ENCODE measurements at places on chromosomes 1 and 21.

- no peak for DNase-seq
Measured at GRCh38 chr1:9873385-9873784, 36.7 kb downstream of the CTNNBIP1 start.

DNA sequence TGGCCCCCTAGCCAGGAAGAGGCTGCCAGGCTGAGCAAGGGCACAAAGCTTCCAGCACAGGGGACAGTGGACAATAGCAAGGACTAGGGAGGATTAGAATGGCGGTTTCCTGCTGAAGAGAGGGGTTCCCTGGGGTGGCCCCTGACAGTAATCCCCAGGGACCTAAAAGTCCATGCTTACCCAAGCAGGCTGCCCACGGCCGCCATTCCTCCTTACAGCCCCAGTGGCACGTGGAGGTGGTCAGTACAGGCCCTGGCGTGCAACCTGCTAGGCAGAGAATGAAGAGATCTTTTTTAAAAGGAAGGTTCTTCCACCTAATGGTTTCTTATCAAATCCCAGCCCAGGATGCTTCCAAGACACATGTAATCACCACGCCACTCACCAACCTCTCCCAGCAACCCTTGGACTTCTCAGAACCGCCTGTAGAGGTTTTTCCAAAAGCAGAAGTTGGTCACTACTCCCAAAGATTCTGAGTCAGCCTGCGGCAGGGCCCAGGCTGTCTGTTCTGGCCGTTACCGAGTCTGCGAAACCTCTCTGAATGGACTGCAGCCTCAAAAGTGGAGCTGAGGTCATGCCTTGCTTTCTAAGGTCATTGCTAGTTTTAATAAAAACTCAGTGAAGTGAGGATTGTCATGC lies 926 bp downstream of the MRPL55 start:
- DNase-seq, result no peak

- no peak for DNase-seq
Measured at GRCh38 chr1:8247811-8248436, 70.0 kb upstream of the SLC45A1 start.

DNA sequence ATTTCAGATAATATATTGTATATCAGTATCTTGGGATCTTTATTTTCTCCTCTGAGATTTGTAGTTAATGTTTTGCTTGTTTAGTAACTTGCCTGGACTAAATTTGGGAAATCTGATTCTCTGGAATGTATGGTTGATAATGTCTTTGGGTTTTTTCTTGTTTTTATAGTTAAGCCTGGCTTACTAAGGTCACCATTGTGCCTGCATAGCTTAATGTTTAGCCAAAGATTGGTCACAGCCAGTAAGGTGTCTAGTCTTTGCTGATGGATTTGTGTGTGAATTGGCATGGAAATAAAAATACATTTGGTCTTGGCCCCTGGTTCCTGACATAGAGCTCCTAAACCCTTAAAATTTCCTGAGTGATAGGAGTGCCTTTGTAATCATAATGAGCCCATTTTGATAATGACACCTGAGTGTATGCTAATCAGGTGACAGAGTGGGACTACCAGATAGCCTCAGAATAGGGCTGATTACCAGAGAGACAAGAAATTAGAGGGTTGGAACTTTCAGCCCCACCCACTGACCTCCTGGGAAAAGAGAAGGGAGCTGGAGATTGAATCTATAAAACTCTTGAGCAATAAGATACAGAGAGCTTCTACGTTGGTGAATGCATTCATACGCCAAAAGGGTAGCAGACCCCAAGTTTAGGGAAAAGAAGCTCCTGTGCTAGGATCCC lies 47.9 kb upstream of the NUF2 start:
- DNase-seq, result no peak

- DNase-seq, result no peak
Measured at GRCh38 chr1:237911911-237912310, 21.2 kb upstream of the ZP4 start.

GRCh38 chr1:183840140-183840539 lies 35.2 kb downstream of the RGL1 start:
- no peak for DNase-seq

GRCh38 chr21:37374027-37374426 lies 7.5 kb downstream of the DYRK1A start:
- no peak for DNase-seq

DNA sequence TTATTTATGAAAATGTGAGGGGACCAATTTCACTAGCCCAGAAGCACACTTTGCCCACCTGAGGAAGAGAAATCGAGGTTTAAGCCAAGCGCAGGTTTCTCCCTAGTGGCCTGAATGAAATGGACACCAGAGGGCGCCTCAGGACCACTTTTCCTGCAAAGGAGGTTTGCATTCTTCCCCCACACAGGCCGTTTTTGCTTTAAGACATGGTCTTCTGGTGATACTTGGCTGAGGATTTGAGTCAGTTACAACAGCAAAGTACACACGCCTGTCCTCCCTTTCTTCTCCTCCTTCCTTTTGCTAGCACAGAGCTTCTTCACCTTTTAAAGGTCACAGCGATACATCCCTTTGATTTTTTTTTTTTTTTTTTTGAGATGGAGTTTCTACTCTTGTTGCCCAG lies 5.4 kb downstream of the PLA2G2E start:
- peak; percentile 47 for DNase-seq

DNA sequence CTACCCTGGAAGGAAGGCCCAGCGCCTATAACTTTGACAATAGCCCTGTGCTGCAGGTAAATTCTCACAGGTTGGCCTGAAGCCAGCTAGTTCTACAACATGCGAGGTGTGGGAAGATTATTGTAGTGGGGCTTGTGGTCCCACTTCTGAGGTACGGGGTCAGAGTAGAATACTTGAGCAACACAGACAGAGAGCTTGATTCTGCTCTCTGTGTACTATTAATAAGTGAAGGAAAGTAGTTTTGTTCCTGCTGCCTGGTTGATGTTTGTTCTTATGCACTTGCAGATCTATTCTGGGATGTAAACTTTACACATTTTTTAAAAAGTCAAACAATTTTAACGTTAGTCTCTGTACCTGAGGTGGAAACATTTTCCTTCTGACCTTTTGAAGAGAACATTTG lies 80.4 kb downstream of the LAMC1 start:
- DNase-seq, result no peak

DNA sequence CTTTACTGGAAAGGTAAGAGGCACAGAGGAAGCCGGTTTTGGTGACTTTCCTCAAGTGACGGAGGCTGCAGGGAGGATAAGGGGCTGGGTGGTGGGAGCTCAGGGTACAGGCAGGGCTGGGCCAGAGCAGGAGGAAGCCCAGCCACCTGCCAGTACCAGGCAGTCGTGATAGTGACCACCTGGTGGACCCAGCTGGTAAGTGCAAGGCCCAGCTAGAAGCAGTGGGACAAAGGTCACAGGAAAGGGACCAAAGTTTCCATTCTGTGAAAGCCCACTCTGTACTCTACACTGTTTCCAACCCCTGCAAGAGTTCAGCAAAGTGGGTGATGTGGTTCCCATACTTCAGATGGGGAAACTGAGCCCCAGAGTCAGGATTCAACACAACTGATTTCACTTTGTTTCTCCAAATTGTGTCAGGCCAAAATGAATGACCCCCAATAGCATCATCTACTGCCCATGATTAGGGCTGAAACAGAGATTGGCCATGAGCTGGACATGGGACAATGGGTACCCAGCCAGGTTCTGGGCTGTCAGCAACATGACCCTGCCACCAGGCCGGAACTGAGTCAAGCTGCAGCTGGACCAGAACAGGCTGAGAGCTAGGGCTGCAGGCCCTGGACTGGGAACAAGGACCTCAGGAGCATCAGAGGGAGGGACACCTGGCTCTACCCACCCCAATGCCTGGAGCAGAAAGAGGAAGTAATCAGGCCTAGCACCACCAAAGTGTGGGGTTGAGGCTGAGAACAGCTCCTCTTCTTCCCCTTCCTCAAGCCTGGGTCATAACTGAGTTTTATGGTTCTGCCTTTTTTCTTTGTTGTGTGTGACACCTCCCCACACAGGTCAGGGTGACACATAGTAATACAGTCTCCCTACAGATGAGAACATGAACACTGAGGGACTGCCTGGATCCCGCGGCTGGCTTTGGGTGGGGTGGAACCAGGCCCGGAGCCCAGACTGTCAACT lies 50.2 kb downstream of the KCNN3 start:
- DNase-seq, result no peak

DNA sequence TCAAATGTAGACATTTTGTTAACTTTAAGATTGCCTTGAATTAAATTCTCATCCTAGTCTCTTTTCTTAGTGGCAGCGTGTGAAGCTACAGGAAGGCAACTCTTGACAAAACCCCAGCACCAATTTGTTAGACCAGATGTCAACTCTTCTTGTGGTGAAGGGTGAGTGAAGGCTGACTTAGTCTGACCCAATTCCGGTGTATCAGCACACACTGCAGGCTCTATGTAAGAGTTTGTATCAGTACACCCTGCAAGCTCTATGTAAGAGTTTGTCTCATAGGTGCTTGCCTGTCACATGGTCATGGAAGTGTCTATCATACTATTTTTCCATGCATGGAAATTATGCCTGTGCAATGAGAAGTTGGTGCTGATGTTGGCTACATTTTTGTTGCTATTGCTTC lies 16.8 kb downstream of the CR2 start:
- no peak for DNase-seq

DNA sequence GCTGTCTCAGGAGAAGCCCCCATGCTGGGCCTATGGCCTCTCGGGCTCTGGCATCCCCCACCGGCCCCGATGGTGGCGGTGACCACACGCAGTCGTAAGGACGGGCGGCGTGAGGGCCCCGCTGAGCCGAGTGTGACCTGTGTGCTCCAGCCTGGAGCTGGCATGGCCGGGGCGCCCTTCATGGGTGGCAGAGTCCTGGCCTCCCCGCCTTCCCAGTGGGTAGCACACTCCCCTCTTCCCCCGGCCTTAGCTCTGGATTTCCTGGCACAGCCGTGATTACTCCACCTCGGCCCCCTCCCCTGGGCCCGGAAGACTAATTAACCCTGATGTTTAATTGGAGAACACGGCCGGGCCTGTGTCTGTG lies 44.6 kb downstream of the SLX9 start:
- DNase-seq, result no peak

DNA sequence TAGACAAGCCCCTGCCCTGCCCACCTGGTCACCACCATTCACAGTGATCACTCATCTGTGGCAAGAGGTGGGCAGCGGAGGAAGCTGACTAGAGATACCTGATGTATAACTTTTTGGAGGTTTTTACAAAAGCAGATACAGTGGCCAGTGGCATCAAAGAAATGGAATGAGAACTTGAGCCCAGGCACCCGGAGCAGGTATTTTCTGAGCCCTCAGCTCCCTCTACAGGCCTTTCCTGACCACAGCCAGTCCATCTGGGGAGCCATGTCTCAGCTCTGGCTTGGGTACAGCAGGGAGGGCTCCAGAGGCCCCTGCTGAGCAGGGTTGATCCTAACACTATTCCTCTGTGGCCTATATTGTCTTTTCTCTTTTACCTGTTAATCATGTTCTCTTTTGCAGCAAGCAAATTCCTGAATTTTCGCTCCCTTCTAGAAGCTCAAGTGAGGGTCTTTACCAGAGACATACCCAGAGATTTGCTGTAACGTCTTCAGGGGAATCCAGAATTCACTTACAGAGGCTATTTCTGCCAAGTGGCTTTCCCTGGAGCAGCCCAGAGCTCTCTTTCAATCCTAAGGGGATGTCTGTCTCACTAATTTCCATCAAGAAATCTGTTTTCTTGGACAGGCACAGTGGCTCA lies 27.3 kb downstream of the GPR157 start:
- DNase-seq, result no peak

DNA sequence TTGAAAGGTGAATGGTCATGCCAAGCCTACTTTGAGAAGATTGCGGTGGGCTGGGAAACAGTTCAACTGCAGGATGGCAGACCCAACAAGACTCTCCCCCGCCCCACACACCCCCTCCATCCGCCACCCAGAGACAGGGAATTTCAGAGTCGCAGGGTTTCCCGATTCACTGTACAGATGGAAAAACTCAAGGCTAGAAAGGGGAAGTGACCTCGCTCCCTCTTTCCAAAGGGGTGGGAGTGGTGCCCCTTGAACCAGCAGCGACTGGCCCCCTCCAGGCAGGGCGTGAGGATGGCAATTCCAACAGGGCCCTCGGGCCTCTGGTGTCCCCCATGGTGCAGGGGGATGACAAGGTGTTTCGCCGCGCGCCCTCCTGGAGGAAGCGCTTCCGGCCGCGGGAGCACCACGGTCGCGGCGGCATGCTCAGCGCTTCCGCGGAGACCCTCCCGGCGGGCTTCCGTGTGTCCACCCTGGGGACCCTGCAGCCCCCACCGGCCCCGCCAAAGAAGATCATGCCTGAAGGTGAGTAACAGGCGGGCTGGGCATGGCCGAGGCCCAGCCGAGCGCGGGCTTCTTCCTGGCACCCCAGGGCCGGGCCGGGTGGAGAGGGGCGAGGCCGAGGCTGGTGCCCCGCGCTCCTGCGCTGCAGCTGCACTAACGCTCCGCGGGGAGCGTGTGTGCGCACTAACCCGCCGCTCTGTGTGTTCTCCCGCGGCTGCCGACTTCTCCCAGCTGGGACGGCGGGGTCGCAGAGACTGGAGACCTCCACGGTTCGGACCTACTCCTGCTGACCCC lies 10.4 kb downstream of the MYOG start:
- no peak for DNase-seq

DNA sequence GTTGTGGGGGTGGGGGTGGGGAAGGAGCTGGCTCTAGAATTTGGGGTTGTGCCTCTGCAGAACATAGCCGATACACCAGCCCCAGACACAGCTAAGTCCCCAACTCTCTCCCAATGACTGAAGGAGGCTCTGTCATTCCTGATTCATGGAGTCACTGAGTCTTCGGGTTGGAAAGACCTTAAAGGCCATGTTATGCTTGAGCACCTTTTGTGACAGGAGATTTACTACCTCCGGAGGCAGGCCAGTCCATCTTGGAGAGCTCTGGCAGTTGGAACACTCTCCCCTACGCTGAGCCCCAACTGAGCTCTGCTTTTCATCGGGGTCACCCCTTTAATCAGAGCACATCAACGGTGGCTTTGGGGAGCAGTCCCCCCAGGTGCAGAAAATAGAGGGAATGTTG lies 284.4 kb upstream of the GJB5 start:
- no peak for DNase-seq

- DNase-seq, result no peak
Measured at GRCh38 chr1:29237129-29237821, 953 bp downstream of the PTPRU start.

GRCh38 chr1:20410503-20410902 lies 75.5 kb downstream of the CAMK2N1 start:
- no peak for DNase-seq

GRCh38 chr21:31780944-31781343 lies 49.0 kb upstream of the SCAF4 start:
- no peak for DNase-seq

- no peak for DNase-seq
Measured at GRCh38 chr1:179129702-179130473, 48.0 kb downstream of the TOR3A start.
